C1 segment of cervical spinal cord (tissue), 14 donors: ENCODE measurements at places on chromosomes 2 and 18.
A peak's percentile ranks its signal among the peaks of the same experiment; 100 is the strongest.

GRCh38 chr2:184530239-184530638 lies 68.1 kb upstream of the ZNF804A start:
- no peak for DNase-seq

DNA sequence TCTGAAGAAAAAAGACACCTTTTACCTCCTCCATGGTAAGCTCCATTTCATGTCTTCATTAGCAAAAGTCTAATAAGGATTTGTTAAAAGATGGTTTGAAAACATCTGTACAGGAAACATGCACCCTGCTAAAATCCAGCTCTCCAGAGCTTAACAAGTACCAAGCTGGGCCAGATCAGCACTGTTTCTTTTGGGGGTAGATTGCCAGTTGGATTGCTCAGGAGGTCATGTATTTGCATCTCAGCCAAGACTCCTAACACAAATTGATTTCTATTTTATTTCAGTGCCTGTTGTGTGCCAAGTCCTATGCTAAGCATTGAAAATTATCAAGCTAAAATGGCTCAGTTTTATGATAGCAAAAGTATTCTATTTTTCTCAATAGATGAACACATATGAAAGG lies 3.4 kb upstream of the TMEM182 start:
- no peak for DNase-seq

DNA sequence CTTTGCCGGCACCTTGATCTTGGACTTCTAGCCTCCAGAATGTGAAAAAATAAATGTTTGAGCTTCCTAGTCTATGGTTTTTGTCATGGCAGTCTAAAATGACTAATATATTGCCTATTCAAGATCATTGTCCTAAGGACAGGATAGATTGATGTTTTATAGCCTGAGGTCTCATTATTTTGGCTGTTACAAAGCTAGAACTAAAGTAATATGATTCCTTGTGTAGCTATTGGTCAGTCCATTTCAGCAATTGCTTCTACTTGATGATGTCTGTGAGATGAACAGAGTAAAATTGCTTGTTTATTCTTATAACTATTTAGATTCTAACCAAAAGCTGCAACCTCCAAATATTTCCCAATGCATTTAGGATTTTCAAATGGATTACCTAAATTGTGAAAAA lies 145.0 kb downstream of the HRH4 start:
- DNase-seq, result no peak

DNA sequence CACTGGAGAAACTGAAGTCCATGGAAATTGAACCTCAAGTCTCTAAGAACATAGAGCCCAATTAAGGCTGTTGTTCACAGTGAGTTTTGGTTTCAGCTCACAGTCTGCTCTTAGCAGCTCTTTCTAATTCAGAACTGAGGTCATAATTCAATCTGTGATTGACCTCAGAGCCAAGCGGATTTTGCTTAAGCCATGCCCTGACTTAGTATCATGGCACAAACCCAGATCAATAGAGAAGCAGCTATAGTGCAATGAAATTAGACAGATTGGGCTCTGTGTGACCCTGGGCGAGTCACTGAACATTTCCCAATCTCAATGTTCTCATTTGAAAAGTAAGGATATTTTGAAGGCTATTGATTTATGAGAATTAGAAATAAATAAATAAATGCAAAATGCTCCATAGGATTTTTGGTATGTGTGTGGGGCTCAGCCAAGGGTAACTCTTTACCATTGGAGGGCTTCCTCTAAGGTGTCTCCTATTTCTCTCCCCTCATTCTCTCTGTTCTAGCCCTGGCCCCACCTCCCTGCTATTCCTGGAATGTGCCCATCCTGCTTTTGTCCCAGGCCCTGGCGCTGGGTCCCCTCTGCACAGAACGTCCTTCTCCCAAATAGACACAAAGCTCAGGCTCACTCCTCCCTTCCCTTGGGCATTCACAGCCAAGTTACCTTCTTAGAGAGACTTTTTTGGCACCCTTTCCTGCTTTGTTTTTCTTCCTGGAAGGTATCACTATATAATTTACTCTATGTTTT lies 239.6 kb downstream of the LPIN1 start:
- DNase-seq, result no peak

GRCh38 chr2:60885683-60886082 lies 4.3 kb downstream of the REL start:
- DNase-seq, result no peak

GRCh38 chr2:106972782-106973181 lies 86.8 kb upstream of the ST6GAL2 start:
- no peak for DNase-seq

DNA sequence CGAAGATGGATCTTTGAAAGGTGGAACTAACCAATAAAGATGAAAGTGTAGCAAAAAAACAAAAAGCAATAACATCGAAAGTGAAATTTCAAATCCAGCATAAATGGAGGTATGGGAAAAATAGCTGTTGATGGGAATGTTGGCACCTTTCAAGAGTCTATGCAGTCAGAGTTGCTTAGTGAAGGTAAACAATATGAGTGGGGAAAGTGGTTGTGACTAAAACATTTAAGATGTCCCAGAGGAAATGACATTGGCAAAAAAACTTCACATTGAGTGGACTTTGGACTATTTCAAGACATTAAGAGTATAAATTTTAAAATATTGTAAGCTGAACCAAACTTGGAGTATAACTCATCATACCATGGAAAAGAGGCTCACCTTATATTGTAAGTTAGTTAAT lies 17.7 kb downstream of the ETAA1 start:
- DNase-seq, result no peak

DNA sequence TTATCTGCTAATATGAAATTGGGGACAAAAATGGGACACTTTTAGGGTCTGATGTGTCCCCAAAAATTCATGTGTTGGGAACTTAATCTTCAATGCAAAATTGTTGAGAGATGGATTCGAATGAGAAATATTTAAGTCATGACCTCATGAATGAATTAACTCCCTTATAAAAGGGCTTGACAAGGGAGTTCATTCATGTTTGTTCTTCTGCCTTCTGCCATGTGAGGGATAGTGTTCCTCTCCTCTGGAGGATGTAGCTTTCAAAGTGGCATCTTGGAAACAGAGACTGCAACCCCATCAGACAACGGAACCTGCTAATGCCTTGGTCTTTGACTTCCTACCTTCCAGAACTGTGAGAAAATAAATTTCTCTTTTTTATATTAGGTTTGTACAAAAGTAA lies 89.2 kb upstream of the LINC00305 start:
- no peak for DNase-seq

DNA sequence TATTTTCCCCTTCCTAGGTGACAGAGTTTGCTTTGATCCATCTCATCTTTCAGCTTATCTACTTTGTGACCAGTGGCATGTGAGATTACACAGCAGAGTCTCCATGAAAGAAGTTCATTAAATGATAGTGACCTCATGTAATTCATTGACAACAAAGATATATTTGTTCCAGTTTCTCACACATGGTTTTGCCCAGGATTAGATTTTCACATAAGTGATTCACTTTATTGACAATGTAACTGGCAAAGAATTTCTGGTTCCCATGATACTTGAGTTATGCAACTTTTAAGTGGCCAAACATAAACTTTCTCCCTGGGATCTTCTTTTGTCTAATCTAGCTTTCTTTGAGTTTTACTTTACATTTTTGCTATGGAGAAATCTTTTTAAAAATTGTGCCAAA lies 50.0 kb downstream of the MC4R start:
- DNase-seq, result no peak

DNA sequence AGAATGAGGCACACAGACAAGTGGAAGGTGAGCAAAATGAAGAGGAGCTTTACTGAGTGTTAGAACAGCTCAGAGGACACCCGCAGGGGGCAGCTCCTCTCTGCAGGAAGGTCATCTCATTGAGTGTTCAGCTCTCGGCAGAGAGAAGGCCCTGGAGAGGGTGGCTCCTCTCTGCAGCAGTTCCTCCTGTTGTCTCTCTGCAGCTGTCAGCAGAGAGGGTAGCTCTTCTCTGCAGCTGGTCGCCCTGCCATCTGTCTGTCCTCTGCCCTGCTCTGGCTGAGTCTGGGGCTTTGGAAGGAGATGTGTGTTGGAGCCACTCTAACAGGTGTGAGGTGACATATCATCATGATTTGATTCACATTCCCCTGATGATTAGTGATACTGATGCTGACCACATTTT lies 6.8 kb upstream of the SNTG2 start:
- no peak for DNase-seq

- DNase-seq, result no peak
These were observed 95.0 kb downstream of the RNF144A start for GRCh38 chr2:7012141-7012764.

DNA sequence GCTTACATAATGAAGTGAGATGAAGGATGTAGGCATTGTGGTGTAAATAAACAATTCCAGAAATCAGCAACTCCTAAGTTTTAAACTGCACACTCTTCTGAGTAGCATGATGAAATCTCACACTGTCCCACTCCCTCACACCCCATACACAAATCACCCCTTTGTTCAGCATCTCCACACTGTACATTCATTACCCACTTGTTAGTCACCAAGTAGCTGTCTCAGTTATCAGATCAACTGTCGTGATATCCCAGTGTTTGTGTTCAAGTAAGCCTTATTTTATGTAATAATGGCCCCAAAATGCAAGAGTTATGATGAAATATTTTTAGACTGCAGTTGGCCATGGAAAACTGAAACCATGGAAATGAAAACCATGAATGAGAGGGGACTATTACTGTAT lies 135.7 kb downstream of the GRB14 start:
- DNase-seq, result no peak

DNA sequence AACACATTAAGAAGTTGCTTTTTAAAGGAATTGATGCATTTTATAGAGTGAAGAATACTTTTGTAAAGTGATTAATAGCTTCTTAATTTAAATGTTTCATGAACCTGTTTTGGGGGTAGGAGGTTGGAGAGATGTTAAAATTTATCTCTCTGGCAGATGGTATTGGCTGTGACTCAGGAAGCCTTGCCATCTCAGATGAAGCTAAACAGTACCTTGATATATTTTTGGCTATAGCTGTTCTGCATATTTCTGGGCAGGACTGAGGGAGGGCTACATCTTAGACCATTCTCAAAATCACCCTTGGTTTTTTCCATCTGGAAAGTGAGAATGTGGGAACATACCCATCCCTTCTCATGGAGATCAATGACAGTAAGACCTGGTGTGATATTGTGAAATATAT lies 13.4 kb downstream of the CAPN14 start:
- DNase-seq, result no peak

- no peak for DNase-seq
These were observed 16.5 kb upstream of the INO80C start for GRCh38 chr18:35514283-35514682.

DNA sequence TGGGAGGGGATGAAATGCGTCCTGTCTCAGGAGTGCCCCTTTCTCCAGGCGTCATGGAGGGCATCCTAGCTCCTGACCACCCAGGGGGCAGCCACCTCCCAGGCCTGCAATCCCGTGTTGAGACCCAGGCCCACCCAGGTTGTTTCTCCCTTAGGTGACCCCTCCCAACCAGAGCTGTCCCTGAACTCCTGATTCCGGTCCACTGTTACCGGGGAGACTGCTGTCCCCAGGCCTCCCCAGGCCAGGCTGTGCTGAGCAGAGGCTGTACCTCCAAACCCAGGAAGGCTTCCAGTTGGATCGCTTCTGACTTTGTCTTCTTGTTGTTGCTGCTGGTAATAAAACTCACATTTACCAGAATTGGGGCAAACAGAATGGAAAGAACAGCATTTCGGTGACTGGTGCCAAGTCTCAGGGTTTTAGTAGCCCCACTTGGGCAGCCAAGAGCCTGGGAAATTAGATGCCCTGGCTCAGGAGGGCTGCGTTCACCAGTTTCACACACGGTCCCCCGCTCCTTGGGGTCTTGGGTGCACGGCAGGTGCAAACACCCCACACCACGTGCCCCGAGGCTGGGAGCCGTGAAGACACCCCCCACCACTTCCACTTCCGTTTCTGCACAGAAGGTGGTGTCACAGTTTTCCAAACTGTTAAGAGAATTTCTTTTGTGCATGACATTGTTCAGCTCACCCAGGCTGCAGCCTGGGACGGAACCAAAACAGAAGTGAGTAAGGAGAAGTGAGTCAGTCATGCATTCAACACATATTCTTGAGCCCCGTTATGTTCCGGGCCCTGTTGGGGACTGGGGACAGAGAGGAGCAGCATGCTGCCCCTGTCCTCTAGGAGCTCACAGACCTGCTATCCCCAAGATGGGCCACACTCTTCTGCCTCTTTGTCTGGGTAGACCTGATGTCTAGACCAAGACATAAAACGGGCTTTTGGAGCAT lies 29.4 kb downstream of the ITM2C start:
- DNase-seq, result peak; percentile 26

DNA sequence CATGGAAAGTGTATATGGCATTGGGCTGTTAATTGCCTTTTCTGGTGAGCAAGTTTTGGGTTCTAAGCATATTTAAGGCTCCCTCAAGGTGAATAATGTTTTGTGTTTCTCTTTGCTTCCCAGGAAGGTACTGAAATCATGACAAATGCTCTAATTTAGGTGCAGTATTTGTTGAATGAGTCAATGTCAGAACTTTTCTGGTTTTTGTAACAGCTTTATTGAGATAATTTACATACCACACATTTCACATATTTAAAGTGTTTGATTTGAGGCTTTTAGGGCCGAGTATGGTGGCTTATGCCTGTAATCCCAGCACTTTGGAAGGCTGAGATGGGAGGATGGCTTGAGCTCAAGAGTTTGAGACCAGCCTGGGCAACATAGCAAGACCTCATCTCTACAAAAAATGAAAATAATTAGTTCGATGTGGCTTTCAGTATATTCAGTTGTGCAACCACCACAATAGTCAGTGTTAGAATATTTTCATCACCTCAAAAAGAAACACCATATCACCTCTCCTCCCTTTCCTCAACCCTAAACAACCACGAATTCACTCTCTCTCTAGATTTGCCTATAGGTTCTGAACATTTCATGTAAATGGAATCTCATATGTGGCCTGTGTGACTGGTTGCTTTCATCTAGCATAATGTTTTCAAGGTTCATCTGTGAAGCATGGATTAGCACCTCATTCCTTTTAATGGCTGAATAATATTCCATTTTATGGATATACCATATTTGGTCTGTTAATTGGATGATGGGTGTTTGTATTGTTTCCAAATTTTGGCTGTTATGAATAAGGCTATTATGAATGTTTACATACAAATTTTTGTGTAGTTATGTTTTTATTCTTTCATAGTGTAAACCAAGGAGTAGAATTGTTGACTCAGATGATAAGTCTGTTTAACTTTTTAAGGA lies 54.9 kb downstream of the MGAT5 start:
- DNase-seq, result no peak

- no peak for DNase-seq
These were observed 152.6 kb downstream of the LDLRAD4 start for GRCh38 chr18:13370995-13371625.

DNA sequence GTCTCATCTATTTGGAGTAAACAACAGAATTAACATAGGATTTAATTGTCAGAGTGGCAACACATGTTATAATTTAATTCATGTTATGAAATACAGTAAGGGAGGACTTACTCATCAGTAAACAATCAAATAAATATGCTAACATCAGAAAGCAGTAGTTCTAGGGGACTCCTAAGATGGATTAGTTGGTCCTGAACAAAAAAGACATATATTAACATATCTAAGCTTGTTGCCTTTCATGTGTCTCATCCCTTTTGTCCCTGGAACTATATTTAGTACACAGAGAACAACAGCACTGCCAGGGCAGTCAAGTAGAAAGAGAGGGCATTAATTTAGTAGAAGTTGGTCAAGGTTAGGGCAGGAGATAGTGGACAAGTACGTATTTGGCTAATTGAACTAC lies 117.8 kb upstream of the FZD5 start:
- no peak for DNase-seq

- no peak for DNase-seq
These were observed 2.1 kb upstream of the STK17B start for GRCh38 chr2:196173505-196173904.
